ENCODE measurements at places on chromosomes 4 and X. TPM values are rescaled to one million over a fixed set of nuclear protein-coding genes. Genes with fewer than 3 reads are reported as not detected.

PABPC1L2B gene
- not detected for total RNA-seq

TEX13D gene
- total RNA-seq = not detected

PAGE4 gene
- total RNA-seq = not detected

DNA sequence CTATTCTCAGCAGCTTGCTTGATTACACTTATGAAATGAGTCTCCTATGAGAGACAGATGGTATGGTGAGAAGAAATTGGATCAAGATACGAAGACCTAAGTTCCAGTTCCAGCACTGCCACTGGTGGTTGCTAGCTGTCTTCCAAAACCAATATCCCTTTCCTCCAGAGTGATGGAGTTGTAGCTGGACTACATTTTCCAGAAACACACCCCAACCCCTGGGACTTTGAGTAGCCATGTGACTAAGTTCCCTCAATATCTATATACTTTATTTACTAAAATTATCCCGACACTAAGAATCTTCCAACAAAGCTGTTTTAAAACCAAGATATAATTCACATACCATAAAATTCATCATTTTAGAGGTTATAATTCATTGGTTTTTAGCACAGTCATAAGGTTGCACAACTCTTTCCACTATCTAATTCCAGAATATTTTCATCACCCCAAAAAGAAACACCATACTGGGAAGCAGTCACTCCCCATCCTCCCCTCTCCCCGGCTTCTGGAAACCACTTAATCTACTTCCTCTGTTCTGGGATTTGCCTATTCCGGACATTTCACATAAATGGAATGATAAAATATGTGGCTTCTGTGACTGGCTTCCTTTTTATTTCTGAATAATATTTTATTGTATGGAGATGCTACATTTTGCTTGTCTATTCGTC, 118.0 kb downstream of the MANBA start:
- DNase-seq = no peak

- no peak for DNase-seq
Measured at GRCh38 chrX:11764602-11765067, 6.6 kb downstream of the MSL3 start.

DNA sequence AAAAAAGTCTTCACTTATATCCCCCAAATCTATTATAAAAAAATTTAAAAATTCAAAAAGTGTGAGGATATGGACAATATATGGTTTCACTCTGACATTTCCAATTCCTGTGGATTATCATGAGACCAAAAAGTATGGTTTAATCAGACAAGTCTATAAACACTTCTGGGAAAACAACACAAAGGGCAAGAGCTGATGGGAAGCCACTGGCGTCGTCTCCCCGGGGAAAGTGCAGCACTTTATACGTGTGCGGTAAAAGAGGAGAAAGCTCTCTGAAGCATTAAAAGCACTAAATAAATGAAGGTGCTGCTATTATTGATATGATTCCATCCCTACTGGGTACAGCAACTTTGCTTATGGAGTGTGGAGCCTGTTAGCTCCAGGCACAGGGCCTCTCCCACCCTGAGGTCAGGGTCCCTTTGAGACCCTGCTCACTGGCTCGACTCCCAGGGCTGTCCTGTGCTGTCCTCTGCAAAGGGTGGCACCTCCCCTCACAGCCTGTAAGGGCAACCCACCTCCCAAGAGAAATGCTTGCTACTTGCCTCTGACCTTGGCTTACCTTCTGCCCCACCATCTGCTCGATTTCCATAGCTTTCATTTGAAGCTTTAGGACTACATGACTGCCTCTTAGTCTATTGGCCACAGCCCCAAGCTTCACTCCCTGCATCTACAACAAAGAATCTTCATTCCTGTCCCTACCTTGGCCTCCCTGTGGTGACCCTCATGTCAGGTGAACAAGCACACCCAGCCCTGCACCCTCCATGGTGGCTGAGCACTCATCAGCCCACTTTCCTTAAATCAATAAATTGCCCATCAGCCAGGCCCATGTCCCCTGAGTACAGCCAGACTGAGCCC, 248.6 kb downstream of the HNRNPD start:
- no peak for DNase-seq

DNA sequence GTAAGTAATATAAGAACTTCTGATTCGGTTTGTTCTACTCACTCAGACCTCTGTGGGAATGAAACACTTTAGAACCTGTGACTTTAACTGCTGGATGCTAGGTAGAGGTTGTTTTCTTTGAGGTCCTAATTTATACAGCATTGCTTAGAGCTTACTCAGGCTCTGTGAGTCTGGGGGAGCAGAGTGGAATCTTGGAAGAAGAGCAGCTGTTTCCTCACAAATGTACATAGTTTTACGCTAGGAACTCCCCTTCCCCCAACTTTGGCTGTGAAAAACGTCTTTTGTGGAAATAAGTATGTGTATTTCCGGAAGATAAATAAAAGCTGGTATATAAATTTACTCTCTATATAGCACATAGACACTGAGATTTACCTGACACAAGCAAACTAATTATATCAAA, 141.4 kb downstream of the NAA11 start:
- DNase-seq = no peak

Data from NCI-H460 (cell line).